Thoracic aorta (tissue), 2 donors: ENCODE measurements at places on chromosomes 2 and 18. TPM values are rescaled to one million over a fixed set of nuclear protein-coding genes. Genes with fewer than 3 reads are reported as not detected.

The ARHGAP25 gene
- total RNA-seq: 14.5 TPM

DNA sequence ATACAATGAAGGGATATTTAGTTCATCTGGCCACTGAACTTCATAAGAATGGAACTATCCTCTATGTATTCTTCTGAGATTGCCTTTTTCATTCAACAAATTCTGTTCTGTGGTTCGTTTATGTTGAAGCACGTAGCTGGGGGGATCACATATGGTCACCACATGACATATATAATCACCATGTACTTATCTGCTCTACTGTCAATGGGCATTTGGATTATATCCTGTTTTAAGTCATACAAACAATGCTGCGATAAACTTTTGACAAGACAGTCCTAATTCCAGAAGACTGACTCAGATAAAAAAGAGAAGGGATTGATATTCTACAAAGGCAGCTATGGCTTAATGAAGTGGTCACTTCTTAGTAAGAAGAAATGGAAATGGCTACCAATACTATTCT, 116.0 kb upstream of the CCDC195 start:
- no peak for DNase-seq

- DNase-seq: no peak
Observed at GRCh38 chr2:180679693-180680092, 300.7 kb upstream of the UBE2E3 start.

- no peak for DNase-seq
Observed at GRCh38 chr18:34122724-34123334, 101.9 kb downstream of the NOL4 start.

GRCh38 chr2:13758412-13758811, 874.1 kb upstream of the LRATD1 start:
- no peak for DNase-seq

GRCh38 chr2:88220718-88221117, 50.6 kb downstream of the THNSL2 start:
- no peak for DNase-seq

DNA sequence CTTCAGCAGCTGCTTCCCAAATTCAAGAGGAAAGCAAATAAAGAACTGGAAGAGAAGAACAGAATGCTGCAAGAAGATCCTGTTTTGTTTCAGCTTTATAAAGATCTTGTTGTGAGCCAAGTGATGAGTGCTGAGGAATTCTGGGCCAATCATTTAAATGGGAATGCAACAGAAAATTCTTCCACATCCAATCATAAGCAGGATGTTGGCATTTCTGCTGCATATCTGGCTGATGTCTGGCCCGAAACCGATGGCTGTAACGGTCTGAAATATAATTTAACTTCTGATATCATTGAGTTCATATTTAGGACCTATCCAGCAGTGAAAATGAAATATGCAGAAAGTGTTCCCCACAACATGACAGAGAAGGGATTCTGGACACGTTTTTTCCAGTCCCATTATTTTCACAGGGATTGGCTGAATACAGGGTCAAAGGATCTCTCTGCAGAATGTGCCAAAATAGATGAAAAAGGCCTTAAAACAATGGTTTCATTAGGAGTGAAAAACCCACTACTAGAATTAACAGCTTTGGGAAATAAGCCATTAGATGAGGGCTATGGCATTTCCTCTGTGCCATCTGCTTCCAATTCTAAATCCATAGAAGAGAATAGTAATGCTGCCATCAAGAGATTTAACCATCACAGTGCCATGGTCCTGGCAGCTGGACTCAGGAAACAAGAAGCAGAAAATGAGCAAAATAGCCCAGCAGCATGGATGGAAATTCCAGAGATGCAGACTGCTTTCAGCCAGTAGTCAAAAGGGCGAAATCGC, 175.6 kb downstream of the MC4R start:
- no peak for DNase-seq

DNA sequence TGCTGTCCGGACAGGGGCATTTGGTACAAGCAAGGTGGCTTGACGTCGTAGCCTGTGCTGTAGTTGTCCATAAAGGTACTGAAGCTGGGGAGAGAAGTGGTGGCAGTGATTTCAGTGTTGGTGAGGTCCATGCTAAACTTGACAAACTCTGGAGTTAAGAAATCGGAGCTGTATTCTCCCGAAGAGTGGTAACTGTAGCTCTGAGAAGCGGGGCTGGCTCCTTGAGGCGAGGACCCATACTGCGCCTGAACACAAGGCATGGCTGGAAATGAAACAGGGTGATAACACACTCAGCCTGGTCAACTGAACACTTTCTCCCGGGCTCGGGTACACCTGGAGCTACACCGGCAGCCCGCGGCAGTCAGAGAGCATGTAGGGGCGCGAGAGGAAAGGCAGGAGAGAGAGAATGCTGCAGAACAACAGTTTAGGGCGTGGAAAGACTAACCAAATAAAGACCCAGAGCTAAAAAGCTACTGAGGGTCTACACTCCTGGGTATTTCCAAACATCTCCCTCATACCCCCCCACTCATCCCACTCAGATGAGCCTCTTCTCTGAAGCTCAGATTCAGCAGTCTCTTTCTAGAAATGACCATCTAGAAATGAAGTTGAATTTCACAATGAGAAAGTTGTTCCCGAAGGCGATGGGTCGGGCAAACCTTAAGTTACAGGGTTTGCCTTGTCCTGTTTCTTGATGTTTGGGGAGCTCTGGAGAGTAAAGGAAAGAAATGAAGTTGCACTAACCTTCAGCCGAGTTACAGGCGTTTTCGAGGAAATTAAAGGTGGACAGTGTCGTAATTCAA, 2.4 kb downstream of the NR4A2 start:
- DNase-seq: no peak

DNA sequence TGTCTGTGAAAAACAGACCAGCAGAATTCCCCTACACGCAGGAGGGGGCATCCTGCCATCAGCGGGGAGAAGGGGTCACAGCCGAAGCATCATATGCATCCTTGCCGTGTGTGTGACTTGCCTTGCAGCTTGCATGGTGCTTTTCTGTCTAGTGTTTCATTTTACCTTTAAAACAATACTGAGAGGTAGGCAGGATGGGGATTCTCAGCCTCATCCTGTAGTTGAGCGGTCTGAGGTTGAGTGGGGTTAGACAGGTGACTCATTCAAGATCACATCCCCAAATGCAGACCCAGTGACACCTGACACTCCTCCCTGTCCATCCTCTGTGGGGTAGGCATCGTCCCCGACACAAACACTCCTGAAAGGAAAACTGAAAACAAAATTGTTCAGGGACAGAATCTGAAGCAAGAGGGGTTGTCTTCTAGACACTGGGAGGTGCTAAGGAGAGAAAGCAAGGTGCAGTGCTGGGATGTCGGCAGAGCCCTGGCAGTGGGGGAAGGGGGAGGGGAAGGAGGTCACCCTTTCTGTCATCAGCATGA, 7.9 kb downstream of the ARL4C start:
- DNase-seq: no peak

DNA sequence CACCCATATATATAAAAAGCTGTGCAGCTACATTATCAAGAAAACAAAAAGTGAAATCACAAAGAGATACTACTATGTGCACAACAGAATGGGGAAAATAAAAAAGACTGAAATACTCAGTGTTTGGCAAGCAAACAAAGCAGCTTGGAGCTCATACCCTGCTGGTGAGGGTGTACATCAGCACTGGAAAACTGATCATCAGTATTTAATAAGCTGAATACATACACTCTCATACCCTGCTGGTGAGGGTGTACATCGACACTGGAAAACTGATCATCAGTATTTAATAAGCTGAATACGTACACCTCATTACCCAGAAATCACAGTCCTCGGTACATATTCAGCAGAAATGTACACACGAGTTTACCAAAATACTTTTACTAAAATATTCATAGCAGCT, 220.8 kb downstream of the SPP2 start:
- DNase-seq: no peak

- DNase-seq: no peak
Observed at GRCh38 chr2:229752970-229753729, 38.8 kb upstream of the DNER start.

The SCN2A gene
- total RNA-seq: not detected

DNA sequence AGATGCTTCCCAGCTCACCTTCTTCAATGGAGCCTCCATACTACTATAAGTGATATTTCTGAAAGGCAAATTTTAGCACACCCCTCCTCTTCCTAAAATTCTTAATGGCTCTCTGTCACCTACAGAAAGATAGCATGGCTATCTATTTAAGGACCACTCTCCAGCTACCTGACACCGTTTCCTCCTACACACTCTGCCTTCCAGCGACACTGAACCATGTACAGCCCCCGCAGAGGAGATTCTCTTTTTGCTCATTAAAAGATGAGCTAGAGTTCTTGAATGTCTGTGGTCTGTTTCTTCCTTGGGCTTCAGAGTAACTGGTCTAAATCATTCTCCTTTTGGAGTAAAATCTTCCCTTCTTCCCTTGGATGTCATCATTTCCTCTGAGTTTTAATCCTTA, 38.4 kb upstream of the GAREM1 start:
- DNase-seq: no peak

DNA sequence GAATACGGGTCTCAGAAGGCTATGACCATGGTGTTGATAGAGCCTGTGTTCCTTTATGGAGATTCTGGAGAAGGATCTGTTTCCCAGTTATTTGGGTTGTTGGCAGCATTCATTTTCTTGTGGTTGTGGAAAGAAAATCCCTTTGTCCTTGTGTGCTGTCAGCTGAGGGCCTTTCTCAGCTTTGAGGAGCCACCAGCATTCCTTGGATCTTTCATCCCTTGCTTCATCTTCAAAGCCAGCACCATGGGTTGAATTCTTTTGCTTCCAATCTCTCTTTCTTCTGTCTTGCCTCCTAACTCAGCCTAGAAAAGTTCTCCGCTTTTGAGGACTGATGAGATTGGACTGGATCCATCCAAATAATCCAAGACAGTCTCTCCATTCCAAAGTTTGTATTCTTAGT, 103.2 kb upstream of the MMADHC start:
- DNase-seq: no peak

DNA sequence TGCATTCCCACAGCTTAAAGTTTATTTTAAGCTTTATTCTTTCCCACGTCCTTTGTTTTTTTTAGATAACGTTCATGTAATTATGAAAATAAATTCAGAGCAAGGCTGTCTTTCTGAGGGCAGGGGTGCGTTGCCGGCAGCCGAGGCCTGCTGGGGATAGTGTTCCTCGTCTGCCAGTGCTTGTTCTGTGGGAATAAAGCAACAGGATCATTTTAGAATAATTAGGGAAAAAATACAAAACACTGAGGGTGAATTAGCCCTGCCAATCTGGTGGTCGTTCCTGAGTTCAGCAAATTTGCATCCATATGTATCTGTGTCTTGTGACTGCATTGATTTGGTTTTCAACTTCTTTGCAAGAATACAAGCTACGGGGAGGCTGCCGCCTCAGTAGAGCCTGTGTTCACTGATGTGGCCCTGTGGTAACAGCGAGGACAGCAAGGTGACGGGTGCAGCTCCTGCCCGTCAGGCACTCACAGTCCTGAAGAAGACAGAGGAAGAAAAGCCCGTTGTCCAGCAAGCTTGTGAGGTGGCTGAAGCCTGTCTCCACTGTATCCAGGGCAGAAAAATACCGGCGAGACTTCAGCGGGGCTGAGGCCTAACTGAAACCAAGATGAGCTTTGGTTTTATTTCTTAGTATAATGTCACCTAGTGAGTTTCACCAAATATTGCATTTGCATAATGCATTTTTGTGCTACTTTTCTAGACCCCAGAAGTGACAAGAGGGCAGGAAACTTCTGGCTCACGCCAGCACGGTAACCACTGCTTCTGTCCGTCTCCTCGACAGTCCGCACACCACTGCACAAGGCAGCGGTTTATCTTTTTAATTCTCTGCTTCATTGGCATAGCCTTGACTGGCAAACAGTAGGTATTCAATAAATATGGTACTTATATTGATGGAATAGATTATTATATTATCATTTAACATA, 64.5 kb downstream of the SH3YL1 start:
- no peak for DNase-seq

- no peak for DNase-seq
Observed at GRCh38 chr2:154533300-154533940, 165.1 kb upstream of the KCNJ3 start.

DNA sequence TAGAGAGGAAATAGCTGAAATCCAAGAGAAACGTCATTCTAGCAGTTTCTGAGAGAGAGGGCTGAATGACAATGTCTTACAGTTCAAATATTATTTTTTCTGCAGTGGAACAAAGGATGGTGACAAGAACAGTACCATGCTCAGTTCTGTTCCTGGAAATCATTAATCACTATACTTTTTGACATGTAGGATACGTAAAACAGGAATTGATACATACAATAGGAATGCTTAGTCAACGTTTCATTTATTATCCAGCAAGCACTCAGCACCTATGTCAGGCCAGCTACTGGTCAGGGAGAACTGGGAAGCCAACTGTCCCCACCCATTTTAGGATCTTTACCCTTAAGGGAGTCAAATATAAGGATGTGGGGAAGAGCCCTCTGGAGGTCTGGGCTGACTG, 114.7 kb downstream of the DHRS9 start:
- DNase-seq: no peak

DNA sequence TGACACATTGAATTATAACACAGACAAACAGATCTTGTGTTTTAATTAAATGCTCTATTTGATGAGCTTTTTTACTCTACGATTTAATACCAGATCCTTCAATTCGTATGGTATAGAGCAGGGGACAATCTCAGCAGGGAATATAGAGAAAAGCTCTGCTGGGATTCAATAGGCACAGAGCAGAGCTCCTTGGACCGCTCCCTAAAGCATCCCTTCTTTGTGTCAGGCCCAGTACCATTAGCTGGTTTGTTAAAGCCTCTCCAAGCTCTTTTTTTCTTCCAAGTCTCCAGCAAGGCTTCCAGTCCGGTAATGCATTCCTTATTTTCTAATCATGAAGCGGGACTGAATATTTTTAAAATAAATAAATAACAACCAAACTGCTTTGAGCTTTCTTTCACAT, 466.0 kb downstream of the NR4A2 start:
- no peak for DNase-seq
